ENCODE measurements at places on chromosomes 13 and 19. TPM values are rescaled to one million over a fixed set of nuclear protein-coding genes. Genes with fewer than 3 reads are reported as not detected.

GRCh38 chr13:60755380-60756163, 358.6 kb downstream of the TDRD3 start:
- DNase-seq: no peak

DNA sequence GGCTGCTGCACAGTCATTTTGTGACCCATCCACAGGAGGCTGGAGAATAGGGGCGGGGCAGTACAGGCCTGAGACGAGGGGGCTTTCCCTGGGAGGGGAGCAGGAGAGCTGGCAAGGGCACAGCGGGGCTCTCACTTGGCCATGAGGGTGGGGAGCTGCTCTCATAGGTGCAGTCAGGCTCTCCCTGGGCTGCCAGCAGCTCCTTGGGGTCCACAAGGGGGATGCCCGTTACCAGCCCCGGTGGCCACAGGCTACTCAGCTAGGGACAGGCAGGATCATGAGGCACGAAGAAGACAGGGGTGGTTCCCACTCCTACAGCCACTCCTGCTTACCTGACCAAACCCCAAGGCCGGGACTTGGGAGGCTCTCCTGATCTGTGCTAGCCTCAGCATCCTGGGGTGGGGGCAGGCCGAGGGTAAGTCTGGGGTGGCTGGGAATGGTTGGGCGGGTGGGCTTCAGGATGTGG, 16.5 kb downstream of the ARHGAP33 start:
- DNase-seq: no peak

- DNase-seq: peak; percentile 30
These were observed 472.1 kb downstream of the FOXO1 start for GRCh38 chr13:40194224-40194806.

DNA sequence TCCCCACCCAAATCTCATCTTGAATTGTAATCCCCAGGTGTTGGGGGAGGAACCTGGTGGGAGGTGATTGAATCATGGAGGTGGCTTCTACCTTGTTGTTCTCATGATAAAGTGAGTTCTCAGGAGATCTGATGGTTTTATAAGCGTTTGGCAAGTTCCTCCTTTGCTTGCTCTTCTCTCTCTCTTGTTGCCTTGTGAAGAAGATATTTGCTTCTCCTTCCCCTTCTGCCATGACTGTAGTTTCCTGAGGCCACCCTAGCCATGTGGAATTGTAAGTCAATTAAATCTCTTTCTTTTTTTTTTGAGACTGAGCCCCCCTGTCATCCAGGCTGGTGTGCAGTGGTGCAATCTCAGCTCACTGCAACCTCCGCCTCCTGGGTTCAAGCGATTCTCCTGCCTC, 34.4 kb downstream of the VSTM1 start:
- no peak for DNase-seq

DNA sequence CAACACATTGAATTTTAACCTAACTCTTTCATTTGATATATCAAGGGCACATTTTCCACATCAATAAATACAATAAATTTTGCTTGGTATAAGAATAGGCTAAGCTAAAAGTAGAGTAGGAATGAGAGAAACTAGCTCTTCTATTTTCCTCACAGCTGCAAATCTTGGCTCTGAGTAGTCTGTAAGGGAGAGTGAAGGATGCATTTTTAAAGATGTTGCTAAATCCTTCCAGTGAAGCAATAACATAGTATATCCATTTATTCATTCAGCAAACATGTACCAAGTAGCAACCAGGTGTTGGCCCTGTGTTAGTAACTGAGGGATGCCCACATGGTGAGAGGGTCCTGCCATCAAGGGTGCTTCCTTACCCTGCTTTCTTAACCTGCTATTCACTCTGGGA, 799.9 kb downstream of the PCDH9 start:
- DNase-seq: no peak

GRCh38 chr13:110387451-110388107, 80.5 kb downstream of the COL4A2 start:
- peak; percentile 80 for DNase-seq

RASL11A gene
- 3.5 TPM for total RNA-seq
